ENCODE measurements at places on chromosomes 2 and 18.

DNA sequence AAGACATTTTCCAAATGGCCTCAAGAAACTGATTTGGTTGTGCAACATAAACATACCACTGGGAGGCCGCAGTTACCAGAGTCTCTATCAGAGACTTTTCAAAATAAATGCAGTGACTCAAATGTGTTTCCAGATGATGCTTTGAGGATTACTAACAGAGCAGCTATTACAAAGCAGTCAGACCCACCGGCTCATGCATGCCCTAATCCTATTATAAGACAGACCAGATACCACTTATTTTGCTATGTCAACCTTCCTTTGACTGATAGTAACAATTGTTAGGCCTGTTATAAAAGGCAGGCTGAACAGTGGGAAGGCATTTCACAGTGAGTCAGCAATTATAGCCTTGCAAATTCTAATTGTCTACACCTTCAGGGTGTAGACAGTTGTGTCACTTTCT lies 217.7 kb downstream of the LRRTM1 start:
- DNase-seq = no peak

DNA sequence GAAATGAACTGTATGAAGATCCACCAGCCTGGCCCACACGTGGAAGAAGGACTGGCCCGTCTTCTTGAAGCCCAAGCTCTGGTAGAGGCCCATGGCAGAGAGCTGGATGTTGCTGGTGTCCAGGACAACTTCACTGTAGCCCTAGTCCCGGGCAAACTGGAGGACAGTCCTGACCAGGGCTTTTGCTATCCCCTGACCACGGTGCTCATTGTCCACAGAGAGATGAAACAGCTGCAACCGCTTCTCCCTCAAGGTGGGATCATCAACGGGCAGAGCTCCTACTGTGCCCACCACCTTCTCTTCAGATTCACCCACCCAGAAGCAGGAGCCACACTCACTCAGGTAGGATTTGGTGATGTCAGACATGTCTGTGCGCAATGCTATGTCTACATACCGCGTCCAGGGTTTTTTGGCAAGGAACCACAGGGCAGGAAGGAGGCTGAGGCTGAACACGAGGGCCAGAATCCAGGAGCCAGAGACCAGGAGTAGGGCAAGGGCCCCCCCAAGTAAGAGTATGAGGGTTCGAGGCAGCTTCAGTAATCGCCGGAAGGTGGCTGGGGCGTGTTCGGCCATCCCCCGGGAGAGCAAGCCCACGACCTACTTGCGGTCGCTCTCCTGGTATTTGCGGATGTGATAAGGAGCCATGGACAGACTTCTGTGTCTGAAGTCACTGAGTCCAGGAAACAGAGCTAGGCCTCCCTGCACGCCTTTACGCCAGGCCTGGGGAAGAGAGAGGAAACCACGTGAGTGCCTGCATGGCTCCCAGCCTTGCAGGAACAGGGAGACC lies 36.3 kb downstream of the TPRKB start:
- no peak for DNase-seq

DNA sequence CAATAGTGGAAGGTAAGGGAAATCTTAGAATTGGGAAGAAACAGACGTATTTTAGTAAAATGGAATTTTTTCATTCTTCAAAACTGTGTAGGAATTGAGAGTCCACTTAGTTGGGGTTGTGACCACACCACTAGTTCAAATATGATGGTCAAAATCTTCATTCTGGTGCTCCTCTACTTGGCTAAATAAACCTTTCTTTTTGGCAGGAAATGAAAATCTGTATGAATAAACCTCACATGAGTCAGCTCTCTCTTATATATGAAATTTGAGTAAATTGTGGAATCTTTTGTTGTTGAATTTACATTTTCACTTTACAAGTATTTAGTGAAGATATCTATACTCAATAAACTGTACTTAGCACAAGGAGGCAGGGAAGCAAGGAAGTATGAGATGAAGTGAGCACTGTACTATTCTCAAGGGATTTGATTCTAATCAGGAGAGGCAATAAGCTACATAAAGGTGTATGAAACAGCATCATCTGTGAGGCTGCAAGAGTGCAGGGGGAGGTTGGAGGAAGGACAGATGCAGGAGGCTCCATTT lies 20.5 kb downstream of the IL18R1 start:
- no peak for DNase-seq

DNA sequence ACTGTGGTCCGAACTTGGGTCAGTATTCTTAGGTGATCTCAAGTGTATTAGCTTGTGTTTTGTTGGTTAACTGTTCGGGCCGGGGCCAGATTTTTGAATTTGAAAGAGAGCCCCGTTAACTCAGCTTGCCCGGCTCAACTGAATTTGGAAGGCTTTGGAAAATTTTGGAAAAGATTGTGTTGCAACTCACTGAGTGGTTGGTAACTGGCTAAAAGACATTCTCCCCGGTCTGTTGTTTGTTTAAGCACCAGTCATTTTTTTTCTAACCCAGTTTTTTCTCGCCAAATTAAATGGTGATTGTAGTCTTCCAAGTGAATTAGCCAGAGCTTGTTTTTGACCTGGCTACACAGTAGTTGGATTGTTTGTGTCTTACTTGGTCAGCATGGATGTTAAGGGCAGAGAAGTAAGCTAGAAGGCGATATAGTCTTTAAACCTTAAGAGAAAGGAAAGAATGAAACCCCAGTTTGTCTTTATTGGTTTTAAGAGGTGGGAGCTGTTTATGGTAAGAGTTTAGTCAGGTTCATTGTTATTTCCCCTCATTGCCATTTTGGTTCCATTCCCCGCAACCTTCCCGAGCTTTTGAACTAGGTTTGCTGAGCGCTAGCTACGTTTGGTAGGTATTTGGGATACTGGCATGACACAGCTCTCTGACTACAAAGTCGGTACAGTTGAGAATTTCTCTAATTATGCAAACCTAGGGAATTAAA lies 2.4 kb downstream of the MAP4K4 start:
- DNase-seq = no peak

- no peak for DNase-seq
Observed at GRCh38 chr2:632471-632870, 44.7 kb downstream of the TMEM18 start.

GRCh38 chr18:34322365-34323289 lies 97.9 kb upstream of the NOL4 start:
- DNase-seq = no peak

DNA sequence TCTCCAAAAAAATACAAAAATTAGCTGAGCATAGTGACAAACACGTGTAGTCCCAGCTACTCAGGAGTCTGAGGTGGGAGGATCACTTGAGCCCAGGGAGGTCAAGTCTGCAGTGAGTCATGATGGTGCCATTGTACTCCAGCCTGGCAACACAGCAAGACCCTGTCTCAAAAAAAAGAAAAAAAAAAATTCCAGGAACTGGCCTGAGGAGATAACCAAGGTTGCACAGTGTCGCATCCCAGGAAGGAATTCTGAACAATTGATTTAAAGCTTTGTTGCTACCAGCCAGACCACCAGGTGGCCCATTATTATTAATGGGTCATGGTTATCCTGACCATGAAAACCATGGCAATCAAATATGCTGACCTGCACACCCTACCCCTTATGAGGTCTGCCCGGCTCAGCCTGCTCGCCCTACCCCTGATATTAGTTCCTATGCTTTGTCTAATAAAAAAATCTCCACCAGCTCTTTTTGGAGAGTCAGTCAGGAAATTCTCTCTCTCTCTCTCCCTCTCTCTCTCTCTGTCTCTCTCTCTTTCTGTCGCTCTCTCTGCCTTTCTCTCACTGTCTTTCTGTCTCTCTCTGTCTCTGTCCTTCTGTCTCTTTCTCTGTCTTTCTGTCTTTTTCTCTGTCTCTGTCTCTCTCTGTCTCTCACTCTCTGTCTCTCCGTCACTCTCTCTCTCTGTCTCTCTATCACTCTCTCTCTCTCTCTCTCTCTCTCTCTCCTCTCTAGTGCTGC lies 73.7 kb downstream of the NCAPH start:
- DNase-seq = no peak
